Fibroblast of skin of right biceps (primary cell): ENCODE measurements at places on chromosomes 6 and 20.

GRCh38 chr20:1618954-1619540 lies 762 bp downstream of the SIRPB1 start:
- no peak for DNase-seq

DNA sequence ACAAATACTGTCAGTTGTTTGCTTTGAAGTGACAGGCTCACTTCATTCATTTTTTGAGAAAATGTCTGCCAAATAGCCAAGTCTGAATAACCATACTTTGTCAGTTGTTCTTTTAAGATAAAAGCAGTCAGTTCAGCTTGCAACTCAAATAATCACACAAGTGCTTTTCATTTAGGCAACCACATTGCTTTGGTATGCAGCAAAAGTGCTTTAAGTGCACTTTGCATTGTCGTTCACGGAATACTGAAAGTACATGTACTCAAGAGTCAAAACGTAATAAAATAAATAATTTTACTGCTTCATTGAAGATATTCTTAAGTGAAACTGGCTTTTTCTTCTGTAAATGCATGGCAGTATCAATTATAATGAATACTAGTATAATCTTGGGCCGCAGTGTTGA lies 107.2 kb downstream of the MMS22L start:
- DNase-seq: peak; percentile 7

DNA sequence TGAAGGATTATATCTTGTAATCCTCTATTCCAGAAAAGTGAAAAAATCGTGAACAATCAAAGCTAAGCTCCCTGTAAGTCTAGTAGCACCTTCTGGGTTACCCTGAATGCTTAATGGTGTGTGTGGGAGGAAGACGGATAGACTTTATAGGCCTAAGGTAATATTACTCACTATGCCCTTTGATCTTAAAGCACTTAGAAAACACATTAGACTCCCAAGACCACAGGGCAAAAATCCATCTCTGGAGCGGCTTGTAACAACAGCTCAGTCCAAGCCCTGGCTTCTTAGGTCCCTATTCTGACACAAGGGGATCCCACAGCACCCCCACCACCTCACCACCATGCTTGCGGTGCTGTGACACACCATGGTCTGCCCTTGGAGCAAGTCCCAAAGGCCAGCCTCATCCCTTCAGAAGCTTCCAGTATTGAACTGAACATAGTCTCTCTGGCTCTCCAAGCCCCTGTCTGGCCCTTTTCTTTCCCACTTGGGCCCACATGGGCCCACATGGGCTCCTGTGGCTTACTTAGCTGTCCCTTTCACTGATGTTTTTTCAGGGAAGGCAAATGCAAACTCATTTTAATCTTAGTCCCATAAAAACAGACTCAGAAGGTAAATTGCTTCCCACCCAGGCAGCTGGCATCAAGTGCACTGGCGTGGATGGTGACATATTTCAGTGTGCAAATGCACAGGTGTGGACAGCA lies 28.3 kb downstream of the C6orf132 start:
- DNase-seq: no peak

- no peak for DNase-seq
These were observed 12.4 kb upstream of the GRIK2 start for GRCh38 chr6:101380897-101381630.

- no peak for DNase-seq
These were observed 74.0 kb upstream of the MAP3K4 start for GRCh38 chr6:160917572-160917971.

GRCh38 chr20:64254571-64255360 lies 782 bp upstream of the PCMTD2 start:
- no peak for DNase-seq

- peak; percentile 56 for DNase-seq
These were observed 151.5 kb upstream of the CENPW start for GRCh38 chr6:126188279-126188909.

DNA sequence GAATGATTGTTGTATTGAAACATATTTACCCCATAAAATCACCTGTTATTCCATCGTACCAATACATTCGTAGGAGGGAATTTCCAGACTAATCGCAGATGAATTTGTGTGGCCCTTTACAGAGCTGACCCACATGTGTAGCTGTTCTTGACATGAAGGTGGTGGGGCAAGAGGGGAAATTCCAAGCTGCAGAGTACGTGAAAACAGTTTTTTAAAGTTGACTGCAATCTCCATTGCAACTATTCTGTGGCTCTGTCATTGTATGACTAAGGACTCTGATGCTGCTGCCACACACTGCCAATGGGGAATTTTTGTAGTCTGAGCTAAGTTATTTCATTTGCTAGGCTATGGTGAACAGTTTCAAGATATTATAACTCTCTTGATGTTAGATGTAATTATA lies 46.4 kb upstream of the ADTRP start:
- DNase-seq: peak; percentile 38

- no peak for DNase-seq
These were observed 11.4 kb upstream of the UBR2 start for GRCh38 chr6:42552380-42552779.

GRCh38 chr6:162373192-162373591 lies 354.4 kb downstream of the PRKN start:
- DNase-seq: no peak

DNA sequence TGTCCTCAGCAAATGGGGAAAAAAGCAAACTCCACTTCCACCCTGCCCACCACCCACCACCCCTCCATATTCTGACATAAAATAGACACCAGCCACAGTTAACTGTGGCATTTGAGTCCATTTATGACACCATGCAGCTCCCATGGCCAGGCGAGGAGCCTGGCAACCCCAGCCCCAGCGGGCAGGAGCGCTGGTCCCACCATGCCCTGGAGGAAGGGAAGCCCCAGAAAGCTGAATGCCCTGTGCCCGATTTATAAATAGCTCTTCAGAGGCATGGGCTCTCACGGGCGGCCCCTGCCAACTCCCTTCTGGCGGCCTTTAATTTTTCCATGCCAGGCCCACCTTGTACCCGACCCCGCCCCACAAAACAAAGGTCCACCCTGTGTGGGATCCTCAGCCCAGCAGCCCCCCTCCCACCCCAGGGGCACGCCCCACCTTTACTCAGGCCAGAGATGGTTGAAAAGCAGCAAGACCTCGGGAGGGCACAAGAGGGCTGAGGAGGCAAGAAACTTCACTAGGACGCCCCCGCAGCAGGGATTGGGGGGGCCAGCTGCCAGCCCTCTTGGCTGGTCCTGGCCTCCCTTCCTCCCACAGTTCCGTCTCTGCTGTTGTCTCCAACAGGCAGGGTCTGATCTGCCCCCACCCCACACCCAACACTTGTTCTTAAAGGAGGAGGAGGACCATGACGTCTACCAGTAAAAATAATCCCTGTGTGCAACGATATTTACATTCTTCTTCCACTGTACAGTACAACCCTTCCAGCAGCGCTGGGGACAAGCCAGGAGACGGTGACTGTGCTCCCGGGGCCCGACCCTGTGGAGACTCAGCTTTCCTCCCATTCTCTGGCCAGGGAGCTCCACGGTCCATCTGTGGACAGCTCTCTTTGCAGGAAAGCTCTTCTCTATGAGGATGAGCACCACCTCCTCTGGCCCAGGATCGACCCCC lies 115.6 kb upstream of the CDYL start:
- no peak for DNase-seq

DNA sequence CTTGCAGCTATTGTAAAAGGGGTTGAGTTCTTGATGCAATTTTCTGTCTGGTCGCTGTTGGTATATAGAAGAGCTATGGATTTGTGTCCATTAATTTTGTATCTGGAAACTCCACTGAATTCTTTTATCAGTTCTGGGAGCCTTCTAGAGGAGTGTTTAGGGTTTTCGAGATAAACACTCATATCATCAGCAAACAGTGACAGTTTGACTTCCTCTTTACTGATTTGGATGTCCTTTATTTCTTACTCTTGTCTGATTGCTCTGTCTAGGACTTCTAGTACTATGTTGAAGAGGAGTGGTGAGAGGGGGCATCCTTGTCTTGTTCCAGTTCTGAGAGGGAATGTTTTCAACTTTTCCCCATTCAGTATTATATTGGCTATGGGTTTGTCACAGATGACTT lies 120.8 kb upstream of the SSTR4 start:
- no peak for DNase-seq

GRCh38 chr20:46917155-46917554 lies 22.5 kb downstream of the EYA2 start:
- DNase-seq: no peak

GRCh38 chr6:17418281-17419188 lies 25.1 kb downstream of the CAP2 start:
- peak; percentile 82 for DNase-seq

DNA sequence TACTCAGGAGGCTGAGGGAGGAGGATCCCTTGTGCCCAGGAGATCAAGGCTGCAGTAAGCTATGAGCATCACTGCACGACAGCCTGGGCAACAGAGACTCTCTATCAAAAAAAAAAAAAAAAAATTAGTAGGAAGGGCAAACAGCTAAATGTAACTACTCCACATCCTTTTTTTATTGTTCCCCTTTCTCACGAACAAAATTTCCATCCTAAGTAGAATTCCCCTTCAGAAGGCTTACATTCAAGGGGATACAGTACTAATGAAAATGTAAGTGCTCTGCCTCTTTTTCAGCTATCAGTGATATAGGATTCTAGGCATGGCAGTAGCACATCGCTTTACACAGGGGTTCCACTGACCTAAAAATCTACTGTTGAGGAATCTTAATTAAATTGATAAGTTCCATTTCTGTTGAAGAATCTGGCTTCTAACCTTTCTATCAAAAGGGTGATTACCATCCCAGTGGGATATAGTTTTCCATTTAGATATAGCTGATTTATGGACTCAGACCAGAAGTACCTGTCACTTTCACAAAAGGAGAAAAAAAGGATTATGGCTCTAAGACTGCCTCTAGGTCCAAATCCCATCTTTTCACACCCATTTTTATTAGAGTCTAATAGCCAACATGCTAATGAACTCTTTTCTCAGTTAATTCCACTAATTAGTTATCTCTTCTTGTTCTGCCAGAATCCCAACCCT lies 2.6 kb downstream of the B4GALT5 start:
- no peak for DNase-seq

DNA sequence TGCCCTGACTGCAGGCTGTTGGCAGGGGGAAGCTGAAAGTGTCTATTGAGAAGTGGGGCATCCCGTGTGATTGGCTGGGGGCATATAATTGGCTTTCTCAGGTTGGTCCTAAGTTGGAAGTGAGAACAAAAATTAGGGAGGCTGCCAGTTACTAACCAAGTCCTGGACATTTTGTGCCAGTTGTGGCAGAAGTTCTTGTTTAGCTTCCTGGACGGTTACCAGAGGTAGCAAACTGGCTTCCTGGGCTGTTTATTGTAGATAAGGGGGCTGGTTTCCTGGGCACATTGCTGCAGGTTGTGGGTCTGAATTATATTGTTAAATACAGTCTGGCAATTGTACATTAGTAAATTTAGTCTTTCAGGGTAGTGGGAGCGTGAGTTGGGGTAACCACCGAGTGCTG lies 50.6 kb upstream of the SLC2A12 start:
- no peak for DNase-seq

DNA sequence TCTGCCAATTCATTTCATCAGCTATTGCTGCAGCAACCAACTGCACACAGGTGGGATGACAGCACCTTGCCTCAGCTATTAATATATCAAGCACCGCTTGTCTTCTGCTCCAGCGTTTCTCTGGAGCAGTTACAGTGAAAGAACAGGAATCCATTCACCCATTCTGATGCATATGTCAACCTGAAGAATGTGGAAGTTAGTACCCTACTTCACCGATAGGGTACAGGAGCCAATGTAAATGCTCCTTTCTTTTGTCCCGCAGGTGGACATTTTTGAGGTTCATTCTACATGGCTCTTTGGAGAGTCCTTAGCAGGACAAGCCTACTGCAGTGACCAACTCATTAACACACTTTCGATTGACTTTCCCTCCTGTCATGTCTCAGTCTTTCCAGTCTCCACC lies 139.9 kb upstream of the PRND start:
- DNase-seq: no peak

DNA sequence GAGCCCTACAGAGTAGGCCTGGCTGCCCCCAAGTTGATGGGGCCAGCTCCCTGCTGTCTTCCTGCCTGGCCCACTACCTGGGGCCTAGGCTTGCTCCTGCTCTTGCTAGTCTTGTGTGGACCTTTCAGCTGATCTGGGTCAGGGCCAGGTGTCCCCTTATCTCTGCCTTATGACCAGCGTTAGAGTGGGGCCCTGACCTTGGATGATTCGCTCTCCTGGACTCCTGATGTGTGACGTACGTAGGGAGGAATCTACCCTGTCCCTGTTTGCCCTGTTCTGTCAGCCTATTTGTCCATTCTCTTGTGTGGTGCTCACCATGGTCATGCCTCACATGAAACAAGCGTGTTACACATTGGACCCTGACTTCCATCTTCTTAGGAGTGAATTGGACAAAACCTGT lies 571.8 kb downstream of the QKI start:
- DNase-seq: no peak

- peak; percentile 33 for DNase-seq
These were observed 22.6 kb downstream of the BPIFB1 start for GRCh38 chr20:33305589-33306057.

GRCh38 chr6:134517868-134518267 lies 200.0 kb upstream of the SGK1 start:
- DNase-seq: no peak

GRCh38 chr6:72642435-72642834 lies 20.6 kb downstream of the KCNQ5 start:
- no peak for DNase-seq

GRCh38 chr20:24684421-24684871 lies 215.0 kb downstream of the SYNDIG1 start:
- DNase-seq: no peak

DNA sequence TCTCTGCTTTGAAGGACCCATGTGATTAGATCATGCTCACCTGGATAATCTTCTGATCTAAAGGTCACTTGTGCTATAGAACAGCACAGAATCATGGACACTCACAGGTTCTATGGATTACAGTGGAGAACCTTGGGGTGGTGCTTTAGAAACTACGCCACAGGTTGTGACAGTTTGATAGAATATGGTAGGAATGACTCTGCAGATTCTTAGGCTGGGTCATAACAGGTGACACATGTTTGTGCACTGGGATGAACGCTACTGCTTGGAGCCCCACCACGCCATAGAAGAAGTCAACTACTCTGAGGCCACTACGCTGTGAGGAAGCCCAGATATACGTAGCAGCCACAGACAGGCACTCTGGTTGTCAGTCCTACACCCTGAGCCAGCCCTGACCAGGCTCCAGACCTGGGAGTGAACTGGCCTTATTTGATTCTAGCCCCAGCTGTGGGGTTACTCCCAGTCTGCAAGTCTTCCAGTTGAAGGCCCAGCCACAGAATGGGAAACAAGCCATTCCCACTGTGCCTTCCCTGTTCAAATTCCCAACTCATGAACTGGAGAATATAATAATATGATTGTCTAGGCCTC lies 99.0 kb upstream of the SLC24A3 start:
- DNase-seq: no peak

- DNase-seq: no peak
These were observed 6.9 kb upstream of the SPDEF start for GRCh38 chr6:34562861-34563512.
